ENCODE measurements at places on chromosomes 6 and 20.

- DNase-seq = no peak
Observed at GRCh38 chr6:104413767-104414166, 446.0 kb downstream of the HACE1 start.

DNA sequence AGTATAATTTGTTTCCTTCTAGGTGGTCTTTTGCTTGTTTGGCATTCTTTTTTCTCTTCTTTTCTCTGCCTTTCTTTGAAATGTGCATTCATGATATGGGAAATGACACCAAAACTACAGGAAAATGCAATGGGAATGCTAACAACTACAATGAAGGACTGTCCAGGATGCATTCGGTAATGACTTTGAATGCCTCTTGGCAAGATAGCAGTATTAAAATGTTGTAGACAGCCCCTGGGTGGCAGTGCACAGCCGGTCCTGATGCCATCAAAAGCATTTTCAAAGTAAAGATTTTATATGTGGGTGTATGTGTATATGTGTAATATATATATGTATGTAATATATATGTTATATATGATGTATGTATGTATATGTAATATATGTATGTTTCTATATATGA, 218.8 kb upstream of the MMS22L start:
- DNase-seq = no peak

- DNase-seq = no peak
Observed at GRCh38 chr6:140485740-140486449, 1111.4 kb upstream of the CITED2 start.

GRCh38 chr6:107361753-107362604, 97.4 kb downstream of the PDSS2 start:
- no peak for DNase-seq

- DNase-seq = no peak
Observed at GRCh38 chr20:61847420-61847748, 218.3 kb downstream of the TAF4 start.

DNA sequence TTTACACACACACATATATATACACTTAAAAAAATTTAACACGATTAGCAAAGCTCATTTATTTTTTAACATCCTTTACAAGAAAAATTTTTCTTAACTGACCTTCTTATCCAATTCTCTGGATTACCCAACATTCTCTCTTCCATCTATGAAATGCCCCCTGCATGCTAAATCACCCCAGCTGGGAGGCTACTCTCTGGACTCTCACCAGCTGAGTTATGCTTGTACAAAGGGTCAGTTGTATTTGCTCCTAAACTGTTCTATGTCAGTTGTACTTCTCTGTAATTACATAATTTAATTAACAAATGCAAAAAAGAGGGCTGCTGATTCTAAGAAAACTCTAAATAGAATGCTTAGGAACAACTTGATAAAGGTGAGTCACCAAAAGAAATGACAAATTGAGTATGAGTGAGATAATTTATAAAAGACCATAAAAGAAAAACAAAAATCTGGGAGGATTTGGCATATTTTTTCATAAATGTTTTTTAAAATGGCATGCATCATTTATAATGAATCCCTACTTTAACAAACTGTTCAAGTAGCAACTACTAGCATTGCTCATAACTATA, 120.5 kb downstream of the KIF13A start:
- DNase-seq = no peak

GRCh38 chr20:44598423-44599305, 16.3 kb downstream of the PKIG start:
- no peak for DNase-seq

GRCh38 chr6:46305833-46306232, 135.1 kb upstream of the ENPP5 start:
- no peak for DNase-seq

GRCh38 chr6:43891072-43891870, 121.3 kb downstream of the VEGFA start:
- DNase-seq = no peak

GRCh38 chr6:42200035-42200434, 5.3 kb upstream of the GUCA1B start:
- DNase-seq = no peak

DNA sequence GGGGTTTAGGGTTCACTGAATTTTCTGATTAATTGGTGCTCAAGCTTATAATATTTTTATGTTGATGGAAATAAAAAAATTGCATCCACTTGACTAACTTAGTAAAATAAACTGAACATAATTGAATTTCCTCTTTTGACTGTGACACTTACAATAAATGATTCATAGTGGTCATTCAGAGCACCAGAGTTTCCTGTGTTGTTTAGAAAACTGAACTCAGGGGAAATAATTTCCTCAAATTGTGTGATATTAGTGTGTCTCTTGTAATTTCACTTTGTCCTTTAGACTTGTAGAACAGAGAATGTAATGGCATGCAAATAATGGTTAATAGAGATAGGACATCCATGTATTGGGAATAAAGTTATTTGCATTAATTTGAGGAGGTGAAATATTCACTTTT, 319.7 kb upstream of the MAN1A1 start:
- no peak for DNase-seq

DNA sequence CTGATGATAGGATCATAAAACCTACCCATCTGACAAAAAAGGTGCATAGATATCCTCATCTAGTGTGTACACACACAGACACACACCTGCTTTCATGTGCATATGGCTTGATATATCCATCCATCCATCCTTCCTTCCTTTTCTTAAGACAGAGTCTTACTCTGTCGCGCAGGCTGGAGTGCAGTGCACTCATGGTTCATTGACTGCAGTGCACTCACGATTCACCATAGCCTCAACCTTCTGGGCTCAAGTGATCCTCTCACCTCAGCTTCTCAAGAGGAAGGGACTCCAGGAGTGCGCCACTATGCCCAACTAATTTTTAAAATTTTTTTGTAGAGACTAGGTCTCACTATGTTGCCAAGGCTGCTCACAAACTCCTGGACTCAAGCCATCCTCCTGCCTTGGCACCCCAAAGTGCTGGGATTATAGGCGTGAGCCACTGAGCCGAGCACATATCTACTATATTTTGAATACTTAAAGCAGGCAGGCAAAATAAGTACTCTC, 27.1 kb downstream of the ADNP start:
- no peak for DNase-seq

DNA sequence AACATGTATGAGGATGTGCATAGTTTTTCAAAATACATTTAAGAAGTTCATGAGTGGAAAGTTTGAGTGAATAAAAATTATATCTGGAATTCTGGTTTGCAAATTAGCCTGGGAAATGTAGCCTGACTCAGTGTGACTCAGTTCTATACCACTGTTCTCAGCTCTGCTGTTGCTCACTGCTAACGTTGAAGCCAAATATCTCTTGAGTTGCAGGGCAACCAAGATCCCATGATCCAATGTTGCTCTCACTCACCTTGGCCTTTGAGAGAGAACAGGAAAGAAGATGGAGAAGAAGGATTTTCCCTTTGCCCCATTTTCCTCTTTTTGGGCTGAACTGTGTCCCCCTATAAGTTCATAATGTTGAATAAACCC, 28.9 kb downstream of the PSMB9 start:
- DNase-seq = no peak

DNA sequence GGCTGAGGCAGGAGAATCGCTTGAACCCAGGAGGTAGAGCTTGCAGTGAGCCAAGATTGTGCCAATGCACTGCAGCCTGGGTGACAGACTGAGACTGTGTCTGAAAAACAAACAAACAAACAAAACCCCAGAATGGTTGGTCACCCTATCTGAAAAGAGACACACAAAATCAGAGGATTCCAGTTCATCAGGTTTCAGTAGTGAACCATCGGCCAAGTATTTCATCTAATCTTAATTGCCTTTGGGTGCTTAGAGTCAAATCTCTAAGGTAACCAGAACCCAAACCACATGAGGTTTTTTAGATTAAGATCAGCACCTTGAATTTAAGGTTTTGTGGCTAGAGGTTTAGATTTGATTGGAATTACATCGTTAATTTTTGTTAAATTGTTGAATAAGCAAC, 8.3 kb upstream of the ZBTB2 start:
- DNase-seq = no peak

DNA sequence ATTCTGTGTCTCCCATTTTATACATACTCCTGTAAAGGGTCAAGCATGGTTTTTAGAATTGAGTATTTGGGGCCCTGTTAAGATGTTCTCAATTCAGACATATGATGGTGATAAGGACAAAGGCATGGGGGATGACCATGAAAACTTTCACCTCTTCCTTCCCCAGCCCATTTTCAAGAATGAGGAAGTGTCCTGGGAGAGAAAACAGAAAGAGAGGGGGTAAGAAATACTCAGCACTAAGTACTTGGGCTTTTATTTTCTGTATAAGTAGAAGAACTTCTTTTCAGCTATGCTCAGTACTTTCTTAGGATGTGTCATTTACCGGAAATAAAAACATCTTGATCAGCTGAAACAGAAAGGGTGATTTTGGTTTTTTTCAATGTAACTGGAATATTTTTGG, 10.9 kb upstream of the MBOAT1 start:
- no peak for DNase-seq

DNA sequence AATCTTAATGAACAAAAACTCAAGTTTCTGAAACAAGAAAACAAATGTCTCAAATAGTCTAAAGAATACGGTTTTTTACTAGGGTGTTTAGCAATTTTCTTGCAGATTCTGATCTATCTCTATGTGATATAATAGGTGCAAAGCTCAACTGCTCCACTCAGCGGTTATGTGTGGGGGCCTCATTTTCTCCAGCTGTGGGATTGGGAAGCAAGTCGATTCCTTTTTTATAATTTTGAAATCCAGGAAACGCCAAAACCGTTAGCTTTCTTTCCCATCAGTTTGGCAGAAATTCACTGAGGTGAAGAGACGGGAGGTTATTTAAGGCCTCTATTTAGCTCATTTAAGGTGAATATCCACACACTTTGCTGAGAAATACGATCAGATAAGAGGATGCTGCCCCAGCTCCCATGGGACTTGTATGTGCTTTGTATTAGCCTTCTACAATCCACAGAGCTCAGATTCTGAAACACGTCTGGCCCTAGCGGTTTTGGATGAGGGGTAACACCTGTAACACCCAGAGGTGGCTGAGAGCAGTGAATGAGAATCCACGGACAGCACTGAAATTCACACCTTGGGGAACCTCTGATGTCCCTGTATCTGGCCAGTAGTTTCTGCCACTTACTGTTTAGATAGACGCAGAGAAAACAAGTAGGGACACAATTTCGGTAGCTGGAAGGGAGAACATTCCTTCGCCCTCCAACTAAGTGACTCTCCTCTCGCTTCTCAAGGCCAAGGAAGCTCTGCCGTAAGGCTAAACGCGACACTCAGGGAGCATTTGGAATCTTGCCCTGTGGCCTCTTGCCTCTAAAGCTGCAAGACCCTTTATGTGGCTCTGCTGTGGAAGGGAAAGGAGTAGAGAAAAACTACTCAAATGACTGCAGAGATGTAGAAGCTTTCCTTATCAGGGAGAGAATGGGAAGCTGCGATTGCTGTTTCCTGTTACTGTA, 6.5 kb upstream of the BCAS4 start:
- no peak for DNase-seq

DNA sequence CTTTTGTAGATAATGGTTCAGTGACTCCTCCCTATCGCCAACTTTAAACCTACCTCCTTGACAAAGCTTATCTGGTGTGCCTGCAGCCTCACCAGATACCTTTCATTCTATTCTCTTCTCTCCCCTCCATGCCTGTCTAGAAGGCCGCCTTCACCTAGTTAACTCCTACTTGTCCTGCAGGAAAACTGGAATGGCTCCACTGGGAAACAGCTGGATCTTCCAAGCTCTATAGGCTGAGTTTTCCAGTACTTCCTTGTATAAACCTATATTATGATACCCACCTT, 6.2 kb downstream of the PRKN start:
- no peak for DNase-seq

DNA sequence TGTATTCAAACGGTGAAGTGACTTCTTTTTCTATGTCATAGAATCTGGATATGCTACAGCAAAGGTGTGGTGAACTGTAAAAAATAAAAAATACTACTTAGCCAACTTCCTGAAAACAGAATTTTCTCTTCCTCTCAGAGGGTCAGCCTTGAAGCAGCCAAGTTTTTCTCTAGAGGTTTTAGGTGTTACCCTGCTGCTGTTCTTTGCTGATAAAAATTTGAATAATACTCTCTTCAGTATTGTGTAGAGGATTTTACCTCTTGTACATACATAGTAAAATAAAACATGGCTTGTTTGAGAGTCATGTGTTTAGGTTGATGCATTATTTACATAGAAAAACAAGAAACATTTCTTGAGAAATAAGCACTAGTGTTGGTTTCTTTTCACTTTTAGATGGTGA, 458.4 kb downstream of the TBC1D32 start:
- DNase-seq = no peak

DNA sequence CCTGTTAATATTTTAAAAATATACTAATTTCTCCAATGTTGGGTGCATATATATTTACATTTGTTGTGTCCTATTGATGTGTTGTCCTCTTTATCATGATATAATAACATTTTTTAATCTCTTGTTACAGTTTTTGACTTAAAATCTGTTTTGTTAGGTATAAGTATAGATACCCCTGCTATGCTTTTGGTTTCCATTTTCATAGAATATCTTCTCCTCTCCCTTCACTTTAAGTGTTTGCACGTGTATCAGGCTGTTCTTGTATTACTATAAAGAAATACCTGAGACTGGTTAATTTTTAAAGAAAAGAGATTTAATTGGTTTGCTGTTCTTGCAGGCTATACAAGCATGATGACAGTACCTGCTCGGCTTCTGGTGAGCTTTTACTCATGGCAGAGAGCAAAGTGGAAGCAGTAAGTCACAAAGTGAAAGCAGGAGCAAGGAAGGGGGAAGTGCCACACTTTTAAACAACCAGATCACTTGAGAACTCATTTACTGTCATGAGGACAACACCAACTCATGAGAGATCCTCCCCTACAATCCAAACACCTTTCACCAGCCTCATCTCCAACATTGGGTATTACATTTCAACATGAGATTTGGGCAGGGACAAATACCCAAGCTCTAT, 340.5 kb upstream of the SYNCRIP start:
- no peak for DNase-seq

- no peak for DNase-seq
Observed at GRCh38 chr20:15655295-15655874, 917.9 kb downstream of the KIF16B start.

GRCh38 chr6:55836481-55836880, 38.9 kb downstream of the BMP5 start:
- DNase-seq = no peak

- no peak for DNase-seq
Observed at GRCh38 chr6:84346372-84346771, 118.9 kb upstream of the CEP162 start.

DNA sequence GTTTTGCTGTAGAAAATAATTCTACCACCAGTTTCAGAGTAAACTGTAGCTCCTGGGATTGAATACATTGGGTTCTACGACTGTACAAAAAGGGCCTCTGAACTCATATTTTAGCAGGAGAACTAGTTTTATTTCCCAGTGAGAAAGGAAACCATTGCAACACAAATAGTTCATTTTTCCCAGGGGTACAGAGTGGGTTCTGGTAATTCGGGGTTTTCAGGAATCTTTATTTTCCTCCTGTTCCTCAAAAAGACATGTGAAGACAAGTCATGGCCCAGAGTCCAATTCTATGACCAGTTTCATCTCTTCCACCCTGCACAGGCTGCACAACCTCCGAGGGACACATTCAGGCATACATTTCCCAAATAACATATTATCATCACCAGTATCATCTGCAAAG, 222.1 kb downstream of the HIVEP2 start:
- no peak for DNase-seq
